ENCODE measurements at places on chromosomes 4 and X. TPM values are rescaled to one million over a fixed set of nuclear protein-coding genes. Genes with fewer than 3 reads are reported as not detected.
A peak's percentile ranks its signal among the peaks of the same experiment; 100 is the strongest.

GRCh38 chrX:53682885-53683555 lies 3.5 kb downstream of the HUWE1 start:
- DNase-seq, result peak; percentile 85
- peaks cover 3% of the 10 kb centered on the region for H3K4me1 ChIP-seq
- H3K4me3 ChIP-seq, result peak overlapping the region; percentile 83
- peak overlapping the region; percentile 89 for H3K27ac ChIP-seq

- no peak overlapping the region for H3K27ac ChIP-seq
- no peaks in the 10 kb centered on the region for H3K27me3 ChIP-seq
- no peaks in the 10 kb centered on the region for H3K36me3 ChIP-seq
- no peaks in the 10 kb centered on the region for H3K4me1 ChIP-seq
- no peak for DNase-seq
These were observed 312.9 kb downstream of the GLUD2 start for GRCh38 chrX:121360280-121360679.

GRCh38 chr4:2626231-2626630 lies 89.8 kb downstream of the FAM193A start:
- peaks cover 43% of the 10 kb centered on the region for H3K36me3 ChIP-seq
- H3K4me3 ChIP-seq, result no peak overlapping the region
- no peaks in the 10 kb centered on the region for H3K4me1 ChIP-seq
- H3K27me3 ChIP-seq, result no peaks in the 10 kb centered on the region

DNA sequence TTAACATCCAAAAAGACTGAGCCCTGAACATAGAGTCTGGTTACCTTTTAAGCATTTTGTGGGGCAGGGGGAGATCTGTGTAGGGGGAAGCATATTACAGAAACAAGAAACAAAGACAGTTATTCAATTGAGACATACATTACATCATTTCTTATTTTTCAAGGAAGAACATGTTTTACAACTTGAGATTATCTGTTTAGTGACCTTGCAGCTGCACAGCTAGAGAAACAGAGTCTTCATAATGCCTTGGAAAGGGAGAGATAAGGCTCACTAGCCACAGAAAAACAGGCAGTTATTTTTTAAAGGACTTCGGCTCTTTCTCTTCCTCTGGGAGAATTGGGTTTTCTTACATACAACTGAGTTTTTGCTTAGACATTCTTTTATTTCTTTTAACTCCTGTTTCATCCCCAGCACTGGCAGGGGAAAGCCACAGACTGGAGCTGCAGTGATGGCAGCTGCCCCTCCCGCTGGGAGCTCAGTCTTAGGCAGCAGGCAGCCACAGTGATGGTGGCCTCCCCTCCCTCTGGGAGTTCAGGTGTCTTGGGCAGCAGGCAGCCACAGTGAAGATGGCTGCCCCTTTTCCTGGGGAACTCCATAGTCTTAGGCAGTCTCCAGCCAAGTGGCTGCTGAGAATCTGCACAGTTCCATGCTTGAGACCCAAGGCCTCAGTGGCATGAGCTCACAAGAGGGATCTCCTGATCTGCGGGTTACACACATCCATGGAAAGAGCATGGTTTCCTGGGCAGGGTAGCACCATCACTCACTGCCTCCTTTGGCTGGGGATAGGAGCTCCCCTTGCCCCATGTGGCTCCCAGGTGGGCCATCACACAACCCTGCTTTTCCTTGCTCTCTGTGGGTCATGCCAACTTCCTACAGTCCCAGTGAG lies 19.4 kb upstream of the TMPRSS11F start:
- DNase-seq, result no peak
- no peaks in the 10 kb centered on the region for H3K36me3 ChIP-seq
- H3K4me1 ChIP-seq, result no peaks in the 10 kb centered on the region
- no peaks in the 10 kb centered on the region for H3K27me3 ChIP-seq

DNA sequence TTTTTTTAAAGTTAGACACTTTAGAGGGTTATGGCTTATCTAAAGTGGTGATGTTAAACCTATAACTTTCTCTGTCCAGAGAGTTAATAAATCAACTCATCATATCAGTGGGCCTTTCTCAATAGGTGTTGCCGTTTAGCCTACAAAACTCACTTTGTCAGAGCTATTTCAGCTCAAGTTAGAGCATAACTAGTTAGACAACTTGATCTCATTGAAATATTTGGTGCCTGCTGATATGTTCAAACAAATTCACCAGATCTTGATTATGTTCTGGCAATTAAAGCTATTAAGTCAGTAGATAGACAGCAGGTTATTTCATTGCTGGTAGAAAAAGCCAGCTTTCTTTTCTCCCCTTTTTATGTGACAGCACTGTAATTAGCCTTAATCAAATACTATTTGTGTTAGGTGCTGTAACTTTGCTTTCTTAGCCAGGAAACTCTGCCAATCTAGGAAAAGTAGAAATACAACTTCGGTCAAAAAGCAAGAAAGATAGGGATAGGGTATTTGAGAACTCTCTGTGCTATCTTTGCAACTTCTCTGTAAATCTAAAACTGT lies 191.8 kb downstream of the MAML3 start:
- no peak overlapping the region for H3K27ac ChIP-seq
- H3K4me1 ChIP-seq, result no peaks in the 10 kb centered on the region
- no peak overlapping the region for H3K4me3 ChIP-seq

GRCh38 chr4:184693056-184693455 lies 40.8 kb downstream of the CENPU start:
- H3K27me3 ChIP-seq, result no peaks in the 10 kb centered on the region
- peaks cover 18% of the 10 kb centered on the region for H3K36me3 ChIP-seq
- peaks cover 10% of the 10 kb centered on the region for H3K4me1 ChIP-seq
- no peak overlapping the region for H3K27ac ChIP-seq

DNA sequence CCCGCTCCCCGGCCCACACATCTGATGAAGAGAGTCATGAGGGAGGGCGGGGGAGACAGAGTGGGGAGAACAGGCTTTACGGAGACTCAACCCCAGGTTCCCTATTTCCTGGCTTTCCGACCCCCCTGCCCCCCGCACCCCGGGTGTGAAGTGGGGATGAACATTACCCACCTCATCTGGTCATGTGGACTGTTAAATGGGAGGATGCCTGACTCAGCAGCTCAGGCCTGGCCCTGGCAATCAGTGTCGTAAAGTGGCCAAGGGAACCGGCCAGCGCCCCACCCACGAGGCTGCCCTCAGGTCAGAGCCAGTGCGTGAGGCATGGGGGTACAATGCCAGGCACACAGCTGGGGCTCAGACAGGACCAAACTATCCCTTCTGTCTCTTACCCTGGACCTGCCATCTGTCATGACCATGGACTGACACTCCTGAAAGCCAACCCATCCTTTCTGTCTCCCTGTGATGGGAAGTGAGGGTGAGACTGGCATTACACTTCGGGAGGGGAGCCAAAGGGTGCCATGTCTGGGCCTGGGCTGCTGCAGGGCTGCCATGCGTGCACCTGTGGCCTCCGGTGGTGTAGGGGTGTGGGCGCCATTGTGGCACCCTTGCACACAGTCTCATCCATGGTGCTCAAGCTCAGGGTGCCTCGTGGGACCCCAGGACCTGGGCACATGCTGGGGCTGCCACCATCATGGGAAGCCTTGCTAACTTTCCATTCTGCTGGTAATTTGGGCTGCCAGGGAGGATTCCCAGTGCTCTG lies 106.1 kb upstream of the PSAPL1 start:
- no peak overlapping the region for H3K4me3 ChIP-seq
- H3K4me1 ChIP-seq, result no peaks in the 10 kb centered on the region
- peak; percentile 65 for DNase-seq
- H3K27ac ChIP-seq, result no peak overlapping the region
- peaks cover 7% of the 10 kb centered on the region for H3K27me3 ChIP-seq
- no peaks in the 10 kb centered on the region for H3K36me3 ChIP-seq

DNA sequence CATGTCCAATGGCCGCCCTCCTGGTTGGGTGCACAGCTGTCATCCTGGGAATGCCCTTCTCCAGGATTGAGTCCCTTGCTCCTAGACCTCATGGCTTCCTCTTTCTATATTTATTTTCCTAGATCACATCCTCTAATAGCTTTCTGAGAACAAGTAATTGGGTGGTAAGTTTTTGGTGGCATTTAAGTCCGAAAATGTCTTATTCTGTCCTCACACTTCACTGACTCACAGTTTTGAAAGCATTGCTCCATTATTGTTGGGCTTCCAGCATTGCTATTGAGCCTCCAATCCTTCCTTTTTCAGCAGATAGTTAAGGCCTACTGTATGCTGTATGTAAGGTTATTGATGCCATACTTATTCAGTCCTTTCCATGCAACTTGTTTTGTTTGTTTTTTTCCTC lies 25.9 kb downstream of the PGM2 start:
- H3K4me1 ChIP-seq, result no peaks in the 10 kb centered on the region
- no peak overlapping the region for H3K4me3 ChIP-seq
- no peak overlapping the region for H3K27ac ChIP-seq
- no peaks in the 10 kb centered on the region for H3K27me3 ChIP-seq
- H3K36me3 ChIP-seq, result peaks cover 46% of the 10 kb centered on the region

GRCh38 chr4:139665690-139666529 lies at the start of gene MGST2:
Gene MGST2, plus strand, starts transcription at chr4:139665819. Its CDS starts 201 bp downstream, at chr4:139666020.
- H3K36me3 ChIP-seq, result no peaks in the 10 kb centered on the region
- peak within 1 kb of the TSS; percentile 83 for H3K4me3 ChIP-seq
- H3K4me1 ChIP-seq, result peaks cover 4% of the 10 kb centered on the region
- H3K27ac ChIP-seq, result peak within 1 kb of the TSS; percentile 86

DNA sequence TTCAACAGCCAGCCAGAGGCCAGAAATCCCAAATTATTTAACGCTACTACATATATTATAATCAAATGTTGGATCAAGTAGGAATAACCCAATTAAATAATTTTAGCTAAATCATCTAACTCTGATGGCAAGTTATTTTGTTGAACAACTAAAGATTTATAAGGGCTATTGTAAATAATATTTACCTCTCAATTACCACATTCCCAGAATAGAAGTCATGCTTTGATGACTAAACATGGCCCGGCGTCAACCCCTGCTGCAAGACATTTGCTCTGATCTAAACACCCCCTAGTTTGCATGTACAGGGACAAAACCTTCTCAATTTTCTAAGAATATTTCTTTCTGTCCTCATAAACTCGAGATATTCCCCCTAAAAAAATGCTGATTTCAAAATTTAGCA lies 14.2 kb downstream of the VEGFC start:
- peaks cover 80% of the 10 kb centered on the region for H3K4me1 ChIP-seq
- no peaks in the 10 kb centered on the region for H3K27me3 ChIP-seq
- H3K27ac ChIP-seq, result peak overlapping the region; percentile 72
- peaks cover 13% of the 10 kb centered on the region for H3K36me3 ChIP-seq
- H3K4me3 ChIP-seq, result no peak overlapping the region

DNA sequence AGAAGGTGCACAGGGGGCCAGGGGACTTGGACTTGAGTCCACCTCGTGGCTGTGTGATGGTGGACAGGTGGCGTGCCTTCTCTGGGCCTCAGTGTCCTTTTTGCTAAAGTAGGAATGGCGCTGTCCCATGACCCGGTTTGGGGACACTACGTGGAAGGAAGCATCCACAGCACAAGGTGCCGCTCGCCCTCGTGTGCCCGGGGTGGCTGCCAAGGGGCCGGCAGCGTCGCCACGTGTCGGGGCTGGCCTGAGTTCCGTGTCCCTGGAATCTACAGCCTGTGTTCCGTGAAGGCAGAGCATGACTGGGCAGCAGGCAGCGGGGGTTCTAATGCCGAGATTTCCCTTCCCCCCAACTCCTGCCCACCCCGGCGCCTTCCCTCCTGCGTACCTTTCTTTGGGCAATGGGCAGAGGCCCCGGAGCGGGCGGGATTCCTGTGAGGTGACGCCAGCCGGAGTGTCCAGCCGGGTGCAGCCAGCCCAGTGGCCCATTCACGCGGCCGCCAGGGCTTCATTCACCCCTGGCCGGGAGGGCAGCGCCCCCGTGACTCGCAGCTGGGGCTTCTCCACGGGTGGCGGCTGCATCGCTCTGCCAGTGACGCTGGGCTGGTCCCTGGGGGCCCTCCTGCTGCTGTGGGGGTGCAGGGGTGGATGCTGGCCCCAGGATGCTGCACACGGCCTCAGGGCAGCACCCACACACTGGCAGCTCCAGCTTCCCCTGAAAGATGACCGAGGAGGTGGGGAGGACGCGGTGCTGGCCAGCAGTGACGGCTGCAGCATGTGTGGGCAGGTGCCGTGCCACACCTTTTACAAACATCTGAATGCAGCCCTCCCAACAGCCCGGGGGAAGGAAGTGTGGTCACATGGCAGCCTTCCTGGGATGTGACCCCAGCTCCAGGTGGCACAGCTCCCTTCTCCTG lies 21.2 kb downstream of the DOK7 start:
- no peaks in the 10 kb centered on the region for H3K36me3 ChIP-seq
- peak overlapping the region; percentile 83 for H3K27ac ChIP-seq
- no peaks in the 10 kb centered on the region for H3K27me3 ChIP-seq
- peak overlapping the region; percentile 35 for H3K4me3 ChIP-seq

DNA sequence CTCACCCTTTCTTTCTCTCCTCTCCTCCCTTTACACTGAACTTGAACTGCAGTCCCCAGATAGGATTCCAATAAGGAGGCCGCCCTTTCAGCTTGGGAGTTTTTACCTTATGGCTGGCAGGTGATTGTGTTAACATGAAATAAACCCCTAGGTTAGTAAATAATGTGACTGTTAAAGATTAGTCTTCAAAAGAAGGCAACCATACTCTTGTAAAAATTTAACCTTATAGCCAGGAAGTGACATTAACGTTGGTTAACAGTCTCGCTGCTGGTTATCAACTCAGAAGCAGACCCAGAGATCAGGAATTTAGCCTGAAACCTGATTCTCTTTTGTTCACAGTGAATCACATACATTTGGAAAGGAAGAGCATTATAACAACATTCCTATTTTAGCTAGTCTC lies 15.2 kb downstream of the FHDC1 start:
- no peaks in the 10 kb centered on the region for H3K4me1 ChIP-seq
- no peaks in the 10 kb centered on the region for H3K36me3 ChIP-seq
- no peak for DNase-seq
- H3K27me3 ChIP-seq, result peaks cover 36% of the 10 kb centered on the region

The SLC16A2 gene
- 15.6 TPM for total RNA-seq

The CXCL3 gene
- total RNA-seq, result not detected

The RTL3 gene
- under 0.01 TPM for total RNA-seq

The SLITRK4 gene
- 0.29 TPM for total RNA-seq

The SPOCK3 gene
- not detected for total RNA-seq

The RIBC1 gene
- total RNA-seq, result 0.29 TPM

The PDGFRA gene
- total RNA-seq, result 316 TPM

The PASD1 gene
- not detected for total RNA-seq

The NPY2R gene
- total RNA-seq, result 0.36 TPM

The GK2 gene
- total RNA-seq, result not detected

The NRK gene
- under 0.01 TPM for total RNA-seq

All from osteoblast (primary cell).